ENCODE measurements at places on chromosomes 5 and 9.

DNA sequence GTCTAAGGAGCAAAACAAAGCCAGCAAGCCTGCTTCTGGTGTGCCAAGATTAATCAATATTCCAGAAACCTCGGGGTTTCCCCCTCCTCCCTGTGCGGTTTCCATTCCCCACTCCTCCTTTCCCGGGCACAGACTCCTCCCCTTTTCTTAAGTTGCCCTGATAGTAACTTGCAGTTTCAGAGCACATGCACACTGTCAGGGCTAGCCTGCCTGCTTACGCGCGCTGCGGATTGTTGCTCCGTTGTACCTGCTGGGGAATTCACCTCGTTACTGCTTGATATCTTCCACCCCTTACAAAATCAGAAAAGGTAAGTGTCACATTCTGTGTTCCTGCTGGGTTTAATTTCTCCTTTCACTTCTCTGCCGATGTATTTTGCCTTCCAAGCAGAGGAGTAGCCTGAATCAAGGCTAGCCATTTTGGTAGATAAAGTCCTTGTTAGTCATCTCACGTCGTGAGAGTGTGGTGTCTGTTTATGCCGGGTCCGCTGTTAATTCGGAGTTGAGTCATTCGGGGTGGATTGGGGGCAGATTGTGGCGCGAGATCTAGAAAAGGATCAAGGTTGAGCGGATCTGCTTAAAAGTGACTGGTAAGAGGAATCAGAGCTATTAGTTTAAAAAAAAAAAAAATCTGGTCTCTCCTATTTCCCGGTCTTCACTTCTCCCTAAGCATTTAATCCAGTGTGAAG lies at the start of gene SLC1A3:
Gene SLC1A3 (plus strand): TSS at position 179 of the 686 bp plus-strand sequence. CDS start 1,818 bp downstream, outside the sequence.
- peak; percentile 10 for DNase-seq

DNA sequence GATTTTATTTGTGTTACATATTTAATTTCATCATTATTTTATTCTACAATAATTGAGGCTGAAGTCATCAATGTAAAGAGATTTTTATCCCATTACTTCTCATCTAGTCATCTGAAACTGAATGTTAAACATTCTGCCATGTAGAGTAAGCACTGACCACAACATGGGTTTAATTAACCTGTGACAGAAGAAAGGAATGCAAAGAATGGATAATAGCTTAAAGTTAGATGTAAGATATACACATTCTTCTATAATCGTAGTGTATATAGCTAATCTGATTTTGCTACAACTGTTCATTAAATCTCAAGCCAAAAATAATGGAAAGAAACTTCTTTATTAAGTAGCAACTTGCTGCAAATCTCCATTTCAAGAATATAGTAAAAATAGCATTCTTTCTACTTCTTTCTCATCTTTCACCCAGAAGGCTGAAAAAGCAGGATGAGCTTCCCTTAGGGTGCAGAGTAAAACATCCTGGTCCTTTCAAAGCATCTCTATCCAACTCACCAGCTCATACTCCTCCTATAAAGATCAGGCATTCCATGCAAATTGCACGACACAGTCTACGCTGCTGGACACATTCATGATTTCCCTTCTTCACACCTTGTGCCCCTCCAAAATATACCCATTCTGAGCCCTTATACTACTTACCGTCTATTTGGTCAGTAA lies 115.2 kb downstream of the EFNA5 start:
- no peak for DNase-seq

DNA sequence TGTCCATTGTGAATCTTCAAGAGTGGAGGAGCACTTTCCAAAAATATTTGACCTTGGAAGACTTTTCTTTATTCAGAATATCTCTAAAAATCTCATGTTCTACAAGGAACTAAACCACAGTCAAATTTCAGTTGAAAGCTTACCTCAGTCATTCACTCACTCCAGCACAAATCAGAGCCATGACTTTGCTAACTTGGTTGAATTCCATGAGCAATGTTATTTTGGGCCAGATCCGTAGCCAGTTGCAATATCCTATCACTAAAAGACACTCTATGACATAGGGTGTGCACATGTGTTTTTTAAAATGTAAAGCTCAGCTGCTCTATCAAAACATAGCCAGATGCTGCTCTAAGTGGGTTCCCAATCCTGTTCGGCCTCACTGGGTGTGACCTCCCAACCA lies 156.1 kb upstream of the ANKRD55 start:
- no peak for DNase-seq

GRCh38 chr5:89080467-89081116 lies 197.6 kb upstream of the MEF2C start:
- no peak for DNase-seq

DNA sequence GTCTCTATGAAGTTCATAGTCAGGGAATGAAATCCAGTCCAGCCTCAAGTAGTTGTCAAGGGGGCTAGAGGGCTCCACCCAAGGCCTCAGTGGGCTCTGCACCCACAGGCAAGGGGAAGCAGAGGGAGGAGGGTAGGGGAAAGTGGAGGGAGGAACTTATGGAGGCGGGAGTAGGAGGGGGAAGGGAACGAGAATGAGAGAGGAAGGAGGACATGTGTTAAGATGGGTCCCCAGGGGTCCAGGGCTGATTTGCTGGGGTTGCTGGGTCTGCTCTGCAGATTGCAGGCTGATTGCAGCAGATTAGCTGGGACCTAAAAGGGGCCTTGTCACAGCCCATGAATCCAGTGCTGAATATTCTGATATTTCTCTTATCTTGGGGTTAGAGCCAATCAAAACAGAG lies 166.9 kb upstream of the IL12B start:
- no peak for DNase-seq

- DNase-seq = no peak
These were observed 112.3 kb downstream of the SMARCA2 start for GRCh38 chr9:2127486-2127885.

DNA sequence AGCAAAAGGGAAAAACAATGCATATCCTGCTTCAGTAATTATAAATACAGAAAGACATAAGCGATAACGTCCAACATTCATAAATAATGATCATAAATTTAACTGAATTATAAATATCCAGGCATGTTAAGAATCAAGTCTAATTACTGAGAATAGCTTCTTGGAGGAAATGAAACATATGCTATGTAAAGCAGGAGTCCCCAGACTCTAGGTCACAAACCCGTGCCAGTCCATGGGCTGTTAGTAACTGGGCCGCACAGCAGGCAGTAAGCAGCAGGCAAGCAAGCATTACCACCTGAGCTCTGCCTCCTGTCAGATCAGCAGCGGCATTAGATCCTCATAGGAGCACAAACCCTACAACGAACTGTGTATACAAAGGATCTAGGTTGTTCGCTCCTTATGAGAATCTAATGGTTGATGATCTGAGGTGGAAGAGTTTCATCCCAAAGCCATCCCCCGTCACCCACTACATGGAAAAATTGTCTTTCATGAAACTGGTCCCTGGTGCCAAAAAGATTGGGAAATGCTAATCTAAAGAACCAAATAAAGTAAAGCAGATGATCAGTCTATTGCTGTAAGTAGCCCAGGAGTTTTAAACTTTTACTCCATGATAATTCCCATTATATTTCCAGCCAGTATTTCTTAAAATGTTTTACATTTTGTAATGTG lies 50.4 kb downstream of the CERT1 start:
- DNase-seq = peak; percentile 65

DNA sequence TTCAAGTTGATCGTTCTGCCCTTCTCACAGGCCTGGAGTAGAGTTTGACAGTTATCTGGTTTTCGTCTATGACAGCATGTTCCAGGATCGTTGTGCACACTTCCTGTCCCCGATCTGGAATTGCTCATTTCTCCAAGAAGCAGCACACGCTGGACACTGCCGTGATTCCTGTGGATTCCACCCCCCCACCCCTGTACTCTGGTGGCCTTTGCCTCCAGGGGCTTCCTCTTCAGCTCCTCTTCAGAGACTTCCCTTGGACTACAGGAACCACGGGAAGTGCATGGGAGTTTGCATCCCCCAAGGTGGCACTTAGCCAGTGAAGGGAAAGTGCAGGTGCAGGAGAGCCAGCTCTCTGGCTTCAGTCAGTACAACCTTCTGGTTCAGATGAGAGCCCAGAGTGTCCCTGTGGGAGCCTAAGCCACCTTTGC lies 160.7 kb downstream of the CACNA1B start:
- DNase-seq = peak; percentile 26

DNA sequence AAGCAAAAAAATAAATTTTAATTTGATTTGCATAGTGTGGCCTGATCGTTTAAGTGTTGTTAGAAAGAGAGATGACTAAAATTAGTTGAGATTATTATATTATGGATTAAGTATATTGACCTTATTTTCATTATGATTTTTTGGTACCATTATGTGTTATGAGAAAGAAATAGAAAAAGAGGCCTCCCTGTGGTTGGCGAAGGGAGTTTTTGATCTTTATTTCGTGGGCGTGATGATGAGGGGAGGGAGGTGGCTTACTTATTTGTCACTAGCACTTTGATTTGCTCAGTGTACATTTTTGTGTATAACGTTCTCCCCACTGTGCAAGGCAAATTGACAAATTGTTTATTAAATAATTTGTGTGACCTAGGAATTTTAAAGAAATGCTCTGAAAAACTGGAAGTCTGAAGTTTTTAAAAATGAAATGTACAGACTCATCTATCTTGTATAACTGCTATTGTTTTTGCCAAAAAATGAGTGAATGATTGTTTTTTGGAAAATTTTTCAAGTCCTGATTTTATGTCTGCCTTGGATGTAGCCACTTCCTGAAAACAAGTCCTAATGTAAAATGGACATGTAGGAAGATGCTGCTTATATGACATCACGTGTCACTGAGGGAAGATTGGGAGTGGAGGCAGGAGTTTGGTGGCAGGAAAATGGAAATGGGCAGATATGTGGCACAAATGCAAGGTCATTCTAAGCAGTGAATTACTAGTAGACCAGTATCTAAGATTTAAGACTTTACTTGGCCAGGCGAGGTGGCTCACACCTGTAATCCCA lies 3.0 kb downstream of the DAPK1 start:
- DNase-seq = no peak

DNA sequence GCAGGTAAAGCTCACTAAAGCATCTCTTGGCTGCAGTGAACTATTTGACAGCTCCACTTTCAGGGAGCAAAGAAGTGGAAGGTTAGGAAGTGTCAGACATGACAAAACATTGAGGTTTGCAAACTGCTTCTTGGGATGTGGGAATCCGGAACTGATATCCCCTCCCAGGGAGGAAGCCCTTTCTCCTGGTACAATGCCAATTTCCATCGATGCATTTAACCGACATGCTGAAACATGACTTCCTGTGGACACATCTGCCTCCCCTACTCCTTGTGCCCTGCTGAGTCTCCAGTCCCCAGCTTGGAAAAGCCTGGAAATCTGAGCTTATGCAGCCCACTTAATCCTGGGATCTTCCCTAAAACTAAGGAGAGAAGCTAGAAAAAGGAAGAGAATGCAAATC lies 323.1 kb upstream of the DAP start:
- DNase-seq = no peak

DNA sequence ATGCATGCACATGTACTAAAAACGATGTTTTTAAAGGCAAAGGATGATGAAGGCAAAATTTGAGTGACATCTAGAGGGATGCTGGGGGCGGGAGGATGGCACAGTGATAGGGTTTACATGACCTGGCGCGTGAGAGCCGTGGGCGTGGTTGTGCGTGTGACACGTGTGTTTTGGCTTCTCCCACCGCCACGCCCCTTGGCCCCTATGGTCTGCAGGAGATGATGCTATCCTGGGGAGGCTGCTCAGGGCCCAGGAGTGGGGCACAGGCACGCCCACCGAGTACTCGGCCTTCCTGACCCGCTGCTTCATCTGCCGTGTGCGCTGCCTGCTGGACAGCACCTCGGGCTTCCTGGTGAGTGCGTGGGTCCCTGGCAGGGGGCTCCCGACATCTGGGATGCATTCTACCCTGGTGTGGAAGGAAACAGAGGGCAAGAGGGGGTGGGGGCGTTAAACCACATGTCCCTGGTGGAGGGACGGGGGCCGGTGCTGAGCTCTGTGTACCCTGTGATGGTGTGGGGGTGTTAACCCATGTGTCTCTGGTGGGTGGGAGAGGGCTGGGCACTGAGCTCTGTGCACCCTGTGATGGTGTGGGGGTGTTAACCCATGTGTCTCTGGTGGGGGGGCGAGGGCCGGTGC lies 19.2 kb upstream of the EXOC3 start:
- no peak for DNase-seq

DNA sequence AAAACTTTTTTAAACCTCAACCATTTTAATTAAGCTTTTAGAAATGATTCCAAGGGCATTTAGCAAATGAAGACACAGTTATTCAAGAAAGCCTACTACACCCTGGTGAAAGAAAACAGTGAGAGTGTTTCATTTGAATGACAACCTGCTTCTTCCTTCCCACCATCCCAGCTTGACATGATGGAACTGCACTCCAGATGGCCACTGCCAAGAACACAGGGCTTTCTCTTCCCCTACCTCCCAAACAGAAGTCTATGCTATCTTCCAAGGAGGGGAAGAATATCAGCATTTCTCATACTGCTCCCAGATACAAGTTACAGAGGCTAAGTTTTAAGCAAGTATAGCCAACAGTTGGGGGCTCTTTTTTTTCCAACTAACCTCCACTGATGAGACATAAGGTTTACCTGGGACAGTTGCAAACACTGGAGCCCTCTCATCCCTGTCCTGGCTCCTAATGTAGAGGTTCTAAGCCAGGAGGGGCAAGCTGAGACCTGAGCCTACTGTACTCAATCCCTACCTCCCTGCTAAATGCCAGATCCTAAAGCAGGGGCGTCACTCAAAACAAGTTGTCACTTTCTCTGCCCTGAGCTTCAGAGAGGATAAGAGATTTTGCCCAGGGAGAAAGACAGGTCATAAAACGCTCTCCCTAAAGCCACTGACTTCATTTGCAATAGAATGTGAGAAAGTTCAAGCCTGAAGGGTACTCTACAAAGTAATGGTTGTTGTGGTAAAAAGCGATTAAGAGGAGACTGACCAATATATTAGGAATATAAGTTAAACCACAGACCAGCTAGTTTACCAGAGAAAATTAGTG lies 88.5 kb upstream of the SLC27A6 start:
- no peak for DNase-seq

DNA sequence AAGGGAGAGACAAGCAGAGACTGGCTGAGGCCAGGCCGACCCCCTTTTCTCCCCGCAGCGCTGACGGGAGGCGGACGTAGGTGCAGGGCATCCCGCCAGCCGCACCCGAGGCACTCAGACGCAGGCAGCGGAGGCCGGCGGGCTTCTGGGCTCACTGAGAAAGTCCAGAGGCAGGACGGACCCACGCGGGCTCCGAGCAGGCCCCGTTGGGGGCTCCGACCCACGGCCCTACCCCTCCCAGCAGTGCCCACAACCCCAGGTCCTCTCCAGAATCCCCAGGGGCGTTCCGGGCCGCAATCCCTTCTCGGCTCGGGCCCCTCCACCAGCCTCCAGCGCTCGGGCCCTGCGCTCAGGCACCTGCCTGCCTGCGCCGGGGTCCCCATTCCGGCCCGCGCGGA lies 543 bp downstream of the MTMR12 start:
- peak; percentile 39 for DNase-seq

DNA sequence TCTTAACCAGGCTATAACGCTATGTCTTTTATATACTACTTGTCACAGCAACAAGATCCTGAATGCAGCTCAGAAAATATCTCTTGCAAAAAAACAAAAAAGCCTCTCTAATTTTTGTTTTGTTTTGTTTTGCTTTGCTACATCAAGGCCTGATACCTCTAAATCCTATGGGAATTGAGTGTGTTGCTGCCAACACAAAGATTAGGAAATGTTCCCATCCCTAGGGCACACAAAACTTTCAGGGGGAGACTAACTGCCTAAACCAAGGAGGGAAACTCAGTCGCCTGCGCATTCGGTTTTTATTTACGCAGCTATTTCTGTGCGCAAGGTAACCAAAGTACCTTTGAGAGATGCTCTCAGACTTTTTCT lies 1.7 kb downstream of the SSBP2 start:
- no peak for DNase-seq

Measured in cerebellum (tissue), 4 donors.